ENCODE measurements at places on chromosomes 1 and 21. TPM values are rescaled to one million over a fixed set of nuclear protein-coding genes. Genes with fewer than 3 reads are reported as not detected.

Gene HAPLN2
- polyA plus RNA-seq: 0.82 TPM

Gene SLC25A24
- 33.8 TPM for polyA plus RNA-seq

Gene PIGV
- 12.9 TPM for polyA plus RNA-seq

Gene FCAMR
- polyA plus RNA-seq: 4.5 TPM

Gene NBPF4
- polyA plus RNA-seq: 1.0 TPM

Gene RAB42
- 4.6 TPM for polyA plus RNA-seq

Gene TTC22
- polyA plus RNA-seq: 20.0 TPM

Gene TMEM167B
- polyA plus RNA-seq: 18.1 TPM

Gene TNFRSF25
- 23.0 TPM for polyA plus RNA-seq

Gene IL12RB2
- polyA plus RNA-seq: 0.52 TPM

Gene PDZK1IP1
- 5.1 TPM for polyA plus RNA-seq

Gene LCE1F
- polyA plus RNA-seq: not detected

Gene BARHL2
- not detected for polyA plus RNA-seq

Gene OR2W3
- 0.76 TPM for polyA plus RNA-seq

Gene ADAM30
- not detected for polyA plus RNA-seq

Gene MNDA
- polyA plus RNA-seq: 1.6 TPM

Gene CASZ1
- polyA plus RNA-seq: 13.5 TPM
